ENCODE measurements at places on chromosomes 4 and X.

DNA sequence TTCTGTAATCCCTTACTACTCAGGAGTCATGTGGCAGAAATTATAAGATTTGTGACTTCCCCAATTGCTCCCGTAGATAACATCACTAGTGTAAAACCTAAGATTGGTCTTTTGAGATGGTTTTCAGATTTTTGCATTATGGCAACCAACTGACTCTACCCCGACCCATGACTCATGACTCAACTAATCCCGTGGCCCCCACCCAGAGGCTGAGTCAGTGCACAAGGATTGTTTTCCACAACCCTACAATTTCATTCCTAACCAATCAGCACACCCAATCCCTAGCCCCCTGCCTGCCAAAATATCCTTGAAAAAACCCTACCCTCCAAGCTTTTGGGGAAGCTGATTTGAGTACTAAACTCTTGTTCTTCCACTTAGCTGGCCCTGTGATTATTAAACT lies 109.4 kb upstream of the FAM9C start:
- no peak for DNase-seq

- peak; percentile 40 for DNase-seq
Observed at GRCh38 chr4:108172753-108173598, 4.2 kb upstream of the LEF1 start.

GRCh38 chr4:128827296-128827695 lies 17.8 kb downstream of the JADE1 start:
- no peak for DNase-seq

DNA sequence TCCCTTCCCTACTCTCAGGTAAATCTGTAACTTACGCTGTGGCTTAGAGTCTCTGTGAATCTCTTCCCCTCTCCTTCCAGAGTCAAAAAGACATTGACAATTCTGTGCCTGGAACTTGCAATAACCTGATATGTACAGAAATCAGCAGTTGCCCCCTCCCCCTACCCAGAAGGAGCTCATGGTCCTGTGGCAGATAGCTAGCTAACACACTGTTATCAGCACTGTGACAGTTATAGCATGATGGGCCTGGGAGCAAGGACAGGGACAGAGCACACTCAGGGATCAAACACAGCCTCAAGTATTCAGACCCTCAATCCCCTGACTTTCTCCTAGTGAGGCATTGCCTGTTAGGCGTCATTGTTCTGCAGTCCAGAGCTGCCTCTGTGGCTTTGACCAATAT lies 18.7 kb upstream of the MAGEA10 start:
- no peak for DNase-seq

DNA sequence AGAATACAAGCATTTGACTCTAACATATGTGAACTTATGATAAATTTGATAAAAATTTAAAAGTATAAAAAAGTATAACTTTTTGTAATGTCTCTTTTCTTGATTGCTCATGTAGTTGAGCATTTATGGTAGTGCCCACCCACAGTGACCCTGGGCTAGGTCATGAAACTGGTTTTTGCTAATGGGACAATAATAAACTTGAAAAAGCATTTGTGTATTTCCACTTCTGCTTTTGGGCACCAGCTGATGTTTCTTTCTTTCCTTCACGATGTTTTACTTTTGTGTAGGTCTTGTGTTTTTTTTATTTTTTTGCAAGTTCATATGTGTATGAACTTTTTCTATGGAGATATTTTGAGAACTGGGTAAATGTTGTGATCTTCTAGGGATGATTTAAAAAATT lies 313.1 kb downstream of the CBLL2 start:
- DNase-seq: no peak

- no peak for DNase-seq
Observed at GRCh38 chr4:124092101-124092500, 620.4 kb downstream of the ANKRD50 start.

GRCh38 chr4:23736466-23736865 lies 153.4 kb downstream of the PPARGC1A start:
- DNase-seq: no peak

GRCh38 chr4:41038304-41038703 lies 176.0 kb downstream of the APBB2 start:
- no peak for DNase-seq

DNA sequence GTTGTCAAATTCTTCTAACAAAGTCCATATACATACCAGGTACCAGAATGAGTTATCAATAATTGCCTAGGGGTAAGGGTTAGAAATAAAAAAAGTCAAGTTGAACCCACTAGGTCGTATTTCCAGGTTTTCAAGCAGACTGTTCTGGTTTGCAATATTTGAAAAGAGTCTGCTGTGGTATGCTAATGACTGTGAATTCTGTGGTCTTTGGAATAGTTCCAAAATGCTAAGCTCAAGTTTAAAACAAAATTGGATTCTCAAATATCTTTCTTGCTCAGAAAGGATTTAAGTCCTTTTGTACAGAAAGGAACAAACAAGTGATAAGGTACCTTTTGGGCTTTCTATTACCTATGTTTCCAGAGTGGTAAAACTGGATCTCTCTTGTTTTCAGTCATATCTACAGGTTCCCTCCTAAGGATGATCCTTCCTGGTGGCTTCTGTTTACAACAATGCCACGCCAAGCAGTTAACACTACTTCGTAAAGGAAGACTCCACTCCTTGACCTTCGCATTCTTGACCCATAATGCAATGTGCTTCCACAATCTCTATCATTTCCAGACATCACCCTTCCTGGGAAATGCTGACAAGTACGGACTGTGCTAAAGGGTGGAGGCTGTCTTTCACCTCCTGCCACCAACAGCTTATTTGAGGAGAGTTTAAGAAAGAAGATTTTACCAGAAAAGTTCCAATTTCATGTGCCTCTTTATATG lies 531.7 kb upstream of the FTHL17 start:
- DNase-seq: no peak

- no peak for DNase-seq
Observed at GRCh38 chr4:110367156-110367555, 108.8 kb upstream of the ENPEP start.

DNA sequence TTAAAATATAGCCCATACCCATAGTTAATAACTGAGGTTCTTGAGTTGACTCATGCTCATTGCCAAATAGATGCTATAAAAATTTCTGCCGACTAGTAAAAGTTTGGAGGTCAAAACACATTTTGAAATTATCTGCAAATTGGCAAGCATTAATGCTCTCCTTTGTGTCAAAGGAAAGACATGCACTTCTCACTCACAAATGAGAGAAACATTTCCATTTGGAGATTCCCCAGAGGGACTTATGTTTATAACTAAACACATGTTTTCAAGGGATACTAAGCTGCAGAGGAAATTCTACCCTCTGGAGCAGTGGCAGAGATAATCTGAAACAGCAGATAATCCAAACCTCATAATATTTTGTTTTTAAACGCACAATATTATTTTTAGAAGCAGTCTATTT lies 45.7 kb upstream of the CCDC160 start:
- no peak for DNase-seq

DNA sequence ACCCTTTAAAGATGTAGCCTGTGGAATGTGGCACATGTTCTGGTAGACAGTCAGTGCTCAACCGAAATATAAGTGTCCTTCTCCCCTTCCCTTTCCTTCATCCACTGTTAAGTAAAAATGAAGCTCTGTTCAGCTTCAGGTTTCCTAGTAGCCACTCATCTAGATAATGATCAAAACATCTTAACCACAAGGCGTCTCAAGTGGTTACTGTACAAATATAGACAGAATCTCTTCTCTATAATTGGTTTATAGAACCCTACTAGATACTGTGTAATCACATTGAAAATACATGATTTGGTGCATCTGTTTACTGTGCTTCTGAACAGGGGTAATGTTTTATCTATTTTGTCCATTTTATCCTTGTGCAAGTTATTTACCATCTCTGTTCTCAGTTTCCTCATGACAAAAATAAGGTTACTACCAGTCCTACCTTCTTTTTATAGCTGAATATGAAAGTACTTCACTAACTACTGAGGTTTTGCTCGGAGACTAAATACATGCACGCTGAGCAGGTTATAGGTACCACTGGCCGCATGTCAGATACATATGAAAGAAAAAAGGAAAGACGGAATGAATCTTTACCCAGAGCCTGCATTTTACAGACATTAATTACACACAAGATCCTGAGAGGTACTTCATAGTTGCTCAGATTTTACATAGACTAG lies 20.3 kb upstream of the SLC25A4 start:
- no peak for DNase-seq

DNA sequence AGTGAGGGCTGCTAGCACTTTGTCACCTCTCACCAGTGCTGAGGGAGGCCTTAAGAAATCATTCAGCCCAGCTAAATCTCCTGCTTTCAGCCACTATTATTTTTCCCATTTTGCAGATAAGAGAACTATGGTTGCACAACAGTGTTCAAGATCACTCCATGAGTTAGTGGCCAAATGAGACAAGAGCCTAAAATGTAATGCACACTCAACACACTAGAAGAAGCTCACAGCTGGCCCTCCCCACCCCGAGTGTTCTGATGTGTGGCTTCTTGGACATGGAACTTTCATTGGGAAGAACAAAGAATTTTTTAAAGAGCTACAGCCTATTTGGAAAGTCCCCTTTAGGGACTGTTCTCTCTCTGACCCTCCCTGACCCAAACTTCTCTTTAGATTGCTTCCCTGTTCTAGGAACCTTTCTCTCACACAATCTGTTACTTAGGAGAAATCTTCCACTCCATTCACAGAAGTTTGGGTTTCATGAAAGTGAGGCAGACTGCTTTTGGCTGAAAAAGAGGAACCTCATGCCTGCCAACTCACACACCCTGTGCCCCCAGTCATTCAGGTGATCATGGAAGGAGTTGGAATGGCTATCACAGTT lies 44.0 kb upstream of the CT47C1 start:
- DNase-seq: no peak

DNA sequence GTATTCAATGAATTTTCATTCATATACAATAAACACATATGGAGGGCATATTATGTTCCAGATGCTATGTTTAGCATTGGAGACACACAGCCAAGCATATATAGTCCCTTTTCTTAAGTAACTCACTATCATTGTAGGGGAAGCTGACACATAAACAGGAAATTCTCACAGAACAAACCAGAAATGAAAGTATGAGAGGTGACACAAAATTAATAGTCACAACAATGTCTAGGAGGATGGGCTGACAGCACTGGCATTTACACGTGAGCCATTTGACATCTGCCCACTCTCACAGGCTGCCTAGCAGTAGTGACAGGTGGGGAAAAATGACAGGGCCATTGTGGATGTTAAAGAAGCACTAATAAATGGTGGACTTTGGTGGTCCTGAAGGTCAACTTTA lies 2.6 kb upstream of the CNOT6L start:
- peak; percentile 14 for DNase-seq

DNA sequence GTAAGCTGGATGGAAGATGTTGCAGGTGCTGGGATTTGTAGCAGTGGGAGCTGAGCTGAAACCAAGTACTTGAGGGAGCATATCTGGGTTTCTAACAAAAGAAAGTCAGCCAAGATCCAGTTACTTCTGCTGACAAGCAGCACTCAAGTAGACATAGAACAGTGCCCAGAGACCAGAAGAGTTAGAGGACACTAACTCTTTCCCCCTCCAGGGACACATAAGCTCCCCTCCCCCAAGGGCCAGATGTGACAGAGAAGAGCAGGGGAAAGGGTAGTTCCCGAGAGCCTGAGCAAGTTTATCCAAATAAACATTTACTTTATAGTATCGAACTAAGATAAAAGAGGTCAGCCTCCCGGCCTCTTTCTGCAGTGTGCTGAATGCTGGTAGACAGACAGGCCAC lies 12.2 kb downstream of the TRPC3 start:
- no peak for DNase-seq

GRCh38 chr4:147927377-147928137 lies 195.7 kb downstream of the ARHGAP10 start:
- DNase-seq: no peak

DNA sequence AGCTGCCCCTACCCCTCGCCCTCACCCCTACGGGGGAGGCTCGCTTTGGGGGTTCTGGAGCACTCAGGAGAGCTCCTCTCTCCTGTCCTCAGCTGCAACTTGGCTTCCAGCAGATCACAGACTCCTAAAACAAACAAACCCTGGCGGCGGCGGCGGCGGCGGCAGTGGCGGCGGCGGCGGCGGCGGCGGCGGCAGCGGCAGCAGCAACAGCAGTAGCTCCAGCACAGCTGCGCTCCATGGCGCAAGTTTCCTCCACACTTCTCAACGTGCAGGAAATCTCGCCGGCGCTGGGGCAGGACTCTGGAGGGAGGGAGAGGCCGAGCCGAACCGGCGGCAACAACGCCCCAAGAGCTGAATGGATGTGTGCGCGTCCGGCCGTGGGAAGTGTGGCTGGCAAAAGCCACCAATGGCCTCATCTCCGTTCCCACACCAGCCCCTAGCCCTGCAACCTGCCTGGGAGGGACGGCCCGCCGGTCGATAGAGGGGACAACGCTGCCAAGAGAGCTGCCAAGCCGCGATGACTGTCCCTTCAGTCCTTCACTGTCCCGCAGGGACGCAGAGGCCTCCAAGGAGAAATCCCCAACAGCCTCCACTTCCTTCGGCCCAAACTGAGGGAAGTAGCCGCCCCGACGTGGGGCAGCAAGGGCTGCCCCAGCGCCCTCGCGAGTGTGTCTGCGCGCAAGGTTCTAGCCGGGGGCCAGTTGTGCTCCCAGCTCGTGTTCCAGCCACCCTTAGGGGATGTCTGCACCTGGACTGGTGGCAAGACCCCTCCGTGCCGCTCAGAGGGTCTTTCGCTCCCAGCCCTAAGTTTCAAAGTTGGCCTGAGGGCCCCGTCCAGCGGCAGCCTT lies 775 bp downstream of the SHROOM4 start:
- DNase-seq: no peak

DNA sequence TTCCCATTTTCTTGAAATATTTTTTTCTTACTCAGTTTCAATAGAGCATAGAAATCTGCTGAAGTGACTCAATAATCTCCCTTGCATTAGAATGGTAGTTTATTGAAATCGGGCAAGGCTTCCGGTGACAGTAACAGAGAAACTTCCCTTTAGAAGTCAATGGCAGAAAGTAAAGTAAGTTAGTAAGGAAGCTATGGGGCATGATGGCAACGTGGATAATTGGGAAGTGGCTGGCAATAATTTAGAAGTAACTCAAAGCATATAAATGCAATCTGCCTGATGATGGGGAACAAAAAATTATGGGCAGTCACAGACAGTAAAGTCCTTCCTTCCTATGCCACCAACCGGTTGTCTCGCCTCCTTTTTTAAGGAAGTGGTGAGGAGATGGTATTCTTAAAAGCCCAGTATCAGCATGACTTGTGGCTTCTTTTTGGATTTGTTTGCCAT lies 7.6 kb downstream of the CYBB start:
- no peak for DNase-seq

DNA sequence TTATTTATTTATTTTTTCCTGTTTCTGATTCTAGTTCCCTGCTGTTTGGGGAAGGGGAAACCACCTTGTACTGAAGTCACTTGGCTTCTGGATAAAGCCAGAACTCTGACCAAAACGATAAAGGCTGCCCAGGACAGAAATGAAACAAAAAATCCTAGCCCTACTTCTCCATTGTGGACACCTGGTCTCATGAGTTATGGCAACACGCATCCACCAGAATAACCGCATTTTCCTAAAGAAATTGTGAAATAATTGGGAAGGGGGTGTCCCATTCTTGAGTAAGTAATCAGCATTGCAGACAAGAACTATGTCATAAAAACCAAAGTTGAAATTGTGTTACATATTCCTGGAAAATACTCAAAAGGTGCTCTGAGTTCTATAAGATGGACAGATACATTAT lies 42.1 kb downstream of the SLC9A7 start:
- no peak for DNase-seq

- no peak for DNase-seq
Observed at GRCh38 chrX:39204353-39204752, 403.1 kb downstream of the MID1IP1 start.
